ENCODE measurements at places on chromosomes 16 and 17. TPM values are rescaled to one million over a fixed set of nuclear protein-coding genes. Genes with fewer than 3 reads are reported as not detected.

The RNF222 gene
- not detected for total RNA-seq

The IL17C gene
- not detected for total RNA-seq

The GJD3 gene
- total RNA-seq, result 0.35 TPM

The GINS2 gene
- 13.3 TPM for total RNA-seq

The SDR42E1 gene
- total RNA-seq, result 0.40 TPM

The PRM2 gene
- not detected for total RNA-seq

The TBC1D26 gene
- total RNA-seq, result not detected

The CMTM3 gene
- total RNA-seq, result 23.7 TPM

The TM4SF5 gene
- total RNA-seq, result not detected

Data from pulmonary artery endothelial cell (primary cell).